ENCODE measurements at places on chromosomes 12 and 14.

DNA sequence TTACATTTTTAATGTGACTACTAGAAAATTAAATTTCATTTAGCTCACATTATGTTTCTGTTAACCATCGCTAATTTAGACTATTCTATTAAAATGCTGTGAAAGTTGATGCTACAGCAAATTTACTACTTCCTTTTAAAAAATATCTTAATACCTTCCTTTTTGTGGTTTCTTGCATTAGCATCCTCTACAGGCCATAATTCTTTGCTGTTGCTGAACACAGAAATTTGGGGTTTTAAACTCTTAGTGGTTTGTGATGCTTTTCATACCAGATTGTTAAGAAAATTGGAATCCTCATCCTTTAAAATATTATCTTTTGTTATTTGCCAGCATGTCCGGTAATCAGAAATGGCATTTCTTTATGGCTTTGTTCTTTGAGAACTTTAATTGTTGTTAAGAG lies 18.1 kb downstream of the WNK1 start:
- no peak for DNase-seq

- no peak for DNase-seq
Measured at GRCh38 chr14:106039400-106039799, 513.0 kb downstream of the TMEM121 start.

DNA sequence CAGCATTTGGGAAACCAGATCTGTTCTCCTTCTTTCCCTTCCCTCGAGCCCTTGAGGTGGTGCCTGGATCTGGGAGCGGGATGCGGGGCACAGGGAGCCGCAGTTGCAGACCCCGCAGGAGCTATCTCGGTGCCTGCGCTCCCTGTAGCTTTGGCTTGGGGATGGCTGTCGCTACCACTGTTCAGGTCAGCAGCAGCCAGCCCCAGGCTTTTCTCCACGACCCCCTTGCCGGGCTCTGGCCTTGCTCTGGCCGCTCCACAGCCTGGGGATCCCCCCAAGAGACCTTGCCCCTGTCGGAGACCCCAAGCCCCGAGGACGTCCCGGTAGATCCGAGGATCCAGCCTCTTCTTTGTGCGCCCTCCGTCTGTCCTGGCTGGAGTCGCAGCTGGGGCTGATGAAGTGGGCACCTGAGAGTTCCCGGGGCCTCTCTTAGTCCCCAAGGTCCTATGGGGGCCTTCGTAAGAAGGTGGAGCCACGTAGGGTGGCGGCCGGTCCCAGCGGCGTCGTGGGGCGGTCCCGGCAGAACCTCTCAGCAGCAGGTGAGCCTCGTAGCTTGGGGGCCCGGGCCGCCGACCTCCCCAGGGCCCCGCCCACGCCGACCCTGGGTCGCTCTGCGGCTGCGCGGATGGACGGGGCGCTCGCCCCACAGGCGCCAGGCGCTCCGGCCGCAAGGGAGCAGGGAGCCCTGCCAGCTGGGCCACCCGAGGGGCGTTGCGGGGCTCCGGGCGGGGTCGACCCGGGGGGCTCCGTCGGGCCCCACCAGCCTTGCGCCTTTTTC lies 1.3 kb downstream of the DDN start:
- DNase-seq = no peak

- no peak for DNase-seq
Measured at GRCh38 chr14:71560751-71561150, 371.5 kb upstream of the RGS6 start.

- DNase-seq = no peak
Measured at GRCh38 chr14:38197784-38198335, 9.8 kb upstream of the SSTR1 start.

- no peak for DNase-seq
Measured at GRCh38 chr14:75464626-75465025, 36.8 kb downstream of the JDP2 start.

DNA sequence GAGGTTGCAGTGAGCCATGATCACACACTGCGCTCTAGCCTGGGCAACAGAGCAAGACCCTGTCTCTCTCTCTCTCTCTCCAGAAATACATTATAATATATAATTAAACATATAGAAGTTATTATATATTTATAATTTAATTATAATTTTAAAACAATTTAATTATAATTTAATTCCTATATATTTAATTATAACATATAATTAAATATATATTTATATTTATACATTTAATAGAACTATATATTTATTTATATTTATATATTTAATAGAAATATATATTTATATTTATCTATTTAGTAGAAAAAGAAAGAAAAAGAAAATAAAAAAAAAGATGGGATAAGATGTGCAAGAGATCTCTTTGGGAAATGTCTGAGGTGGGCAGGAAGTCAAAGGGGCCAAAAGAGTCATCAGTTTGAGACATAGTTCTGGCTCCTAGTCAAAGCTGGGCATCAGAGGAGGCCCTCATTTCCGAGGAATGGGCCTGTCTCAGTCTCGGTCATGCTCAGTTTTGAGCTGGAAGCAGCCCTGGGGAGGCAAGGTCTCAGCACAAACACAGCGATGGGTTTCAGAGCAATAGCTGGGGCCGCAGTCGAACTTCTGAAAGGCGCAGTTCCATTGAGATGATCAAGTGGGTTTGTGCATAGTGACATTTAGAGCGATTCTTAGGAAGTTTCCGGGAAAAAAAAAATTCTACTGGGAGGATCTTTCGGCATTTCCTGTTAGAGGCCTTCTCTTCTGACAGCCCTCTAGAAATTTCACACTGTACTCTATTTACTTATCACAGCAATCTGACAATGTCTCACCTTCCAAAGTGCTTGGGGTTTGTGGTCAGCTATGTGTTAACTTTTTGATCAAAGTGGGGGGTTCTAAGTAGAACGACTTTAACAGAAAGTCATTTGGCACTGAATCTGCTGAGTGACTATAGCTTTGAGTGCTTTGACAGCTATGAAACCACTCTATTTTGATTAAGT lies 58.7 kb upstream of the GZMB start:
- DNase-seq = no peak

- no peak for DNase-seq
Measured at GRCh38 chr14:40197344-40197743, 765.1 kb upstream of the FBXO33 start.

DNA sequence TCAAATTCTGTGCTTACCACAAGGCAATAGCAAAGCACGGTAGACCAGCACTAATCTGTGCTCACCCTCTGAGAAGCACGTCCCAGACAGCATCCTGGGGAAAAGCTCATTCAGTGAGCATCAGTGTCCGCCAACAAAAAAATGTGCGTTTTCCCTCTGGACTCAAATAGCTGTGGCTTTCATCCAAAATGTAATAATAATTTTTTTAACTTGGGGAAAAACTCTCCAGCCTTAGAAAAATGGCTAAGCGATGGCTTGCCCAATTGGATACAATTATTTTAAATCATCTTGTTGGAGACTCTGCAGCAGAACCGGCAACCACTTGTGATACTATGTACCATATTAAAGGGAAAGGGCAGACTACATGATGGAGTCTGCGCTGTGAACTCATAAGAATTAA lies 1.1 kb upstream of the KRT77 start:
- no peak for DNase-seq

GRCh38 chr12:76491292-76491691 lies 68.3 kb downstream of the OSBPL8 start:
- DNase-seq = no peak

- peak; percentile 92 for DNase-seq
Measured at GRCh38 chr14:64762044-64763034, 58.1 kb downstream of the PLEKHG3 start.

DNA sequence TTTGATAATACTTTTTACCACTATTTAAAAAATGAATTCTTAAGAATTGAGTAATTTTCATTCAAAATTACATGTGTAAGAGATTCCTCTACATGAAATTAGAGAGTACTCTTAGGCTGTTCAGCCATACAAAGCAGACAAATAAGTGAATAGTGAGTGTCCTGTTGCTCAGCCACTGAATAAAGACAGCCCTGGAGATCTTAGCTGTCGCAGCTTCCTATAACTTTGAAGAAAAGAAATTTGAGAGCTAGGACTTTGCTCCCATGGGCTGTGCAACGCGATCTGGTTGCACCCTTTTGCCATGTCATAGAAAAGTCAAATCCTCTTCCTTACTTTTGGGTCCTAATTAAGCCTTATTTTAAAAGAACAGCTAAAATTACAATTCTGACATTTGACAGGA lies 40.9 kb upstream of the LRIG3 start:
- no peak for DNase-seq

GRCh38 chr12:6280053-6280469 lies 30.4 kb upstream of the PLEKHG6 start:
- DNase-seq = no peak

Data from spinal cord (tissue), 10 donors.